Activated CD8-positive, alpha-beta memory T cell treated with anti-CD3 and anti-CD28 coated beads for 1 hour (primary cell): ENCODE measurements at places on chromosomes 4 and X.

DNA sequence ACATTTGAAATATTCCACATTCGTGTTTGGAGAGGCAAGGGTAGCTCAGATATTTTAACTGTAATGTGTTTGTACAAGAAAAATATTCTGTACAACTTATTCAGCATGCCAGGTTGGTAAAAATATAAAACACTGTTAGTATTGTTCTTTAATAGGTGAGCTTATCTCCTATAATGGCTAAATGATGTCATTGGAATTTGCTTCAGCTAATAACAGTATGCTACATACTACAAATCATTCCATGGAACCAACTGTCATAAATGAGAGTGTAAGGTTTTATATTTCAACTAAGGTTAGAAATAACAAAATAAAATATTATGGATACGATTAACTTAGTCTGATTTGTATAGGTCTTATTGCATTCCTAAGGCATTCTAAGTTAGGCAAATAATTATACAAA, 206.6 kb downstream of the ADGRL3 start:
- DNase-seq: no peak

- no peak for DNase-seq
Observed at GRCh38 chrX:21946925-21947641, 6.6 kb downstream of the SMS start.

GRCh38 chr4:142142366-142143054, 506.1 kb downstream of the IL15 start:
- no peak for DNase-seq

DNA sequence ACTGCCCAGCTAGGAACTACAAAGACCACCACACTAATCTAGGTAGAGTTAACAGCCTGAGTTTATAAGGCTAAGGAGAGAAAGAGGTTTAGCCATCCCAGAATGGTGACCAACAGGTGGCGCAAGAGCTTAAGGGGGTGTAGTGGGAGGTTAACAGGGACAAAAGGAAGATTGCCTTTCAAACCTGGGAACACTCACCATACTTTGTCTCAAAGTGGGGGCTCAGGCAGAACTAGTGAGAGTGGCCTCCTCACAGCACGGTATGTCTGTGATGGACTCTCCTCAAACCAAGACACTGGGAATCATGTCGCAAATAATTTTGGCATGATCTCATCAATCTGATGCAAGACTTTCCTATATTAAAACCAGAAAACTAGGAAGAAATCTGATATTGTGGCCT, 23.4 kb downstream of the CCNI start:
- DNase-seq: peak; percentile 51

DNA sequence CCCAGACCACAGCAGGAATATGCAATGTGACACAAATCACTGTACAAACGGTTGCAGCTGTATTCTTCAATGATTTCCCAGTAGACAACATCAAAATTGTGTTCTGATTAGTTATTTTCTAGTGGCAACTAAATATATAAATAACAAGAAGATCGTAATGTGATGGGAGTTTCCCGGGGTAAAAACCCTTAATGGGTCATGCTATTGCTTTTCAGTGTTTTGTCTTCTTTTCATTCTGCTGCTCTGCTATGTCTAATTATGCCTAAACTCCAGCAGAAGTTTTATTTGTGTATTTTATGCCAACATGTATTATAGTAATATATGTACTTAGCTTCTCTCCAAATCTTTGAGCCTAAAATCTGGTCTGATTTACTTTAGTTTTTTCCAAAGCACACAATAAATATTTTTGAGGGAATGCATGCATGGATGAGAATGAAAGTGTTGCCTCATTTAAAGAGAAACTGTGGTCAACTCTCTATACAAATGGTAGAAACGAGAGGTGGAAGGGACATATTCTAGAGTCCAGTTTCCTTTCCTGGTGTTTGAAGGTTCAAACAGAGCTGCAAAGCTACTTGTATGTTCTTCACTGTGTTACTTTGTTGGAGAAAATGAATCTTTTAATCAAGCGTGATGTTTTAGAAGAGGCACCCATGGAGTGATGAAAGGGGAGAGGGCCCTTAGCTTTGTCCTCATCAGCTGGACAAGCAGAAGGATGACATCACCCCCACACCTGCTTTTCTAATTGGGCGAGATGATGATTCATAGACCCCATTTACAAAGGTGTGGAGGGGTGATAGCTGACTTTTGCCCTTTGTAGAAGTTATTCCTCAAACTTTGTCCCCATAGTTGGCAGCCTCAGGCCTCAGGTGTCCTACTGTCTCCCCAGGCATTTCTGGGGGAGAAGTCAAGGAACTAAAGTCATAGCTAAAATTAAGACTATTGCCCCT, 129.7 kb downstream of the FRAS1 start:
- DNase-seq: no peak

DNA sequence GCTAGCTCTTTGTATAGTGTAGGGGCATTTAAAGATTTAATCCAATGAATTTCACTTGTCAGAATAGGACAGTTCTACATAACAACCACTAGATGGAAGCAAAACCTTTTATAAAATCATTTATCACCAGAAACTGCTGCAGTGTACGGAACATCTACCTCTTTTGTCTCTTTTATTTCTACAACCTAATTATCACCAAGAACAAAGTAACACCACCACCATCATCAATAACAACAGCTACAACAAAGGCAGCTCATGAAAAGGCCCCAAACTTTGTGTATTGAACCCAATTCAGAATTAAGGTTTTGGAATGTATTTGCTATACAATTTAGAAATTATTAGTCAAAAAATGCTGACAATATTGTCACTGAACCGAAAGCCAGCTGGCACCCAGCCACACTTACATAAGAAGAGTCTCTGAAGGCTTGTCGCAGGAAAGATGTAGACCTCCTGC, 260.9 kb upstream of the RPS6KA3 start:
- DNase-seq: no peak

DNA sequence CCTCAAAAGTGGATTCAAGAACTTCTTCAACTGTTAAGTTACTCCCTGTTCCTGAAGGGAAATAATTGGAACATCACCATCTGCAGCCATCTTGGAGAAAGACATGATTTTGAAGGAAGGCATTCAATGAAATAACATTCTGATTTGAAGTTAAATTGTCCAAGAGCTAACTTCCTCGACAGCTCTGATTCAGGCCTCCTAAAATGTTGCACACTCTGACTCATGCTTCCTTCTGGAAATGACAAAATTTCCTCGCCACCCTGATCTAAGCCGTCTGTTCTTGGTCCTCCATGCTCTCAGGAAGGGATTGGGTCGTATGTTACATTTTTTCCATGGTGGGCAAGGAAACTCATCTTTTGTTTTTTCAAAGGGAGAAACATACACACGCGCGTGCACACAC, 496.9 kb upstream of the DIPK2B start:
- DNase-seq: no peak

DNA sequence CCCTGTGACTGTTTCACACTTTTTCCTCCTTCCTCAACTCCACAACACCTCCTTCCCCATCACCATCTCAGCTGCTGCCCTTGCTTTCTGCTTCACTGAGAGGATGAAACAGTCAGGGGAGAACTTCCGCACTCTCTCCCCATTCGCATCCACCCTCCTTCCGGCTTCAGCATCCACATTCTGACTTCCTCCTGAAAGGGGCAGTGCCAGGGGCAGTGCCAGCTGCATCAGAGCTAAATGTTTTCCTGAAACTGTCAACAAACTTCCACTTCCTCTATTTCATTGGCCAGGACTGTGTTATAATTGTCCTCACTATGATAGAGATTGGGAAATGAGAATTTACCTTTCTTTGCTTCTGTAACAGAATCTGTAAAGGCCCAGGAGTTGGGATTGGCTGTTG, 18.2 kb upstream of the RASL11B start:
- DNase-seq: no peak

DNA sequence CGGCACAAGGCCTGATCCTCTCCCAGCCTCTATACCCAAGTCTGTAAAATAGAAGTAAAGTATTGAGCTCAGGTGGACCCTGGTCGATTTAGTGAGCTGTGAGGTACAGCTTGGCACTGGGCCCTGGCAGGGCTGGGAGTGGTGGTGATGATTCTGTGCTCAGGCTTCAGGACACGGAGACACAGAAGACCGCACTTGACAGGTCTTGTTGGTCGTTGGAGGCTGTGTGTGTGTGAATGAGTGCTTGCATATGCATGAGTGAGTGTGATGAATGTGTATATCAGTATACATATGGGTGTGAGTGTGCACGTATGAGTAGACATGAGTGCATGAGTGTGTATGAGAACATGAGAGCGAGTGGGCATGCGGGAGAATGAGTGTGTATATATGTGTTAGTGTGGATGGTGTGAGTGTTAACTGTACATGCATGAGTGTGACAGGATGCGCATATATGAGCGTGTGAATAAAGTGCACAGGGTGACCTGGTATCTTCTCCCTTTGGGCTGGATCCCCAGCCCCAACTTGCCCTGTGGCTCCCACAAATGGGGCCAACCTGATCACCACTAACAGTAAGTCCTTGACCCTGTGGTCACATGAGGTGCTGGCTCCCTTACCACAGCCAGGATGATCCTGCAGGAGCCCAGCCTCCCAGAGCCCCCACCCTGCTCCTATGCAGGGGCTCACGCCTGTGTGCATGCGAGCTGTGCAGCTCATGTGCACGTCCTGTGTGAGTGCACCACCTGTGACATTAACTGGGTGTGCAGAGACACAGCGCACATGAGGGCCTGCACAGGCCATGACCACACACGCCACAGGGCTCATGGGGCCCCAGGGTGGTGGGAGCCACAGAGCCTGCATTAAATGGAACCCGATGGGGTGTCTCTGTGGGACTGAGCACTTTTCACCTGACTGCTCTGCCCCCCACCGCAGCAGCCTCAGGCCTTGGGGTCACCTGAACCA, 20.8 kb downstream of the SH3BP2 start:
- DNase-seq: no peak

DNA sequence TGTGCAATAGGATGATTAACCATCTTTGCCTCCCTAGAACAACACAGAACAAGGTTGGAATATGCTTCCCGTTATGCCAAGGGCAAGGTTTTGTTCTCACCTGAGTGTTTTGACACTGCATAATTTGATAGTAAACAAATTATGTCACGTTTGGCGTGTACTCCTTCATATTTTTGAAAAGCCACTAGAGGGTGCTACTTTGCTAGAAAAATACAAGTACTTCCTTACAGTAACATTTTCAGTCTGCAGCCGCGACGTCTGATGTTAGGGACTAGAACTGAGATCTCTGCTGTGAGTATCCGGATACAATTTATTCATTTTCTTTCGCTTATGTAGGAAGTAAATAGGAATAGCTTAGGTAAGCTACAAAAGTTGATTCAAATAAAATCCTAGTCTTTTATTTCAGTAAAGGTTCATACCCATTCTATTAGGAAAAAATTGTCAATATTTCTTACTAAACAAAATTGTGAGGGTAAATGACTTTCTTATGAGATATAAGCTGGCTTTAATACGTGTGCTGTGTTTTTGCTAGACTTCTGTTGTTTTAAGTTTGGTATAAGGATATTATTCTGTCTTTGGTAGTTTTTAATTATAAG, 181.1 kb upstream of the WDFY3 start:
- no peak for DNase-seq

DNA sequence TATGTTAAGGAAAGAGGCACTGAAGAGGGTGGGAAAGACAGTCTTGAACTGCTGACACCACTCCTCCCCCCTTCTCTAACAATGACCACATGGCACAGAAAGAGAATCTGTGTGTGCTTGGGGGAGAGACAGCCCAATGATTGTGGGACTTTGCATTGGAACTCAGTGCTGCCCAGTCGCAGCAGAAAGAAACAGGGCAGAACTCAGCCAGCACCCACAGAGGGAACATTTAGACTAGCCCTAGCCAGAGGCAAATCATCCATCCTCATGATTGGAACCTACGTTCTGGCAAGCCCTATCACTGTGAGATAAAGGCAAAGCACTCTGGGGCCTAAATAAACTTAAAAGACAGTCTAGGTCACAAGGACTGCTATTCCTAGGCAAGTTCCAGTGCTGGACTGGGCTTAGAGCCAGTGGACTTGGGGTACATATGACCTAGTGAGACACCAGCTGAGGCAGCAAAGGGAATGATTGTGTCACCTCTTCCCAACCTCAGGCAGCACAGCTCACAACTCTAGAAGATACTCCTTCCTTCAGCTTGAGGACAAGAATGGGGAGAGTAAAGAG, 132.8 kb upstream of the S100G start:
- no peak for DNase-seq

- no peak for DNase-seq
Observed at GRCh38 chr4:3829956-3830773, 64.0 kb downstream of the ADRA2C start.

DNA sequence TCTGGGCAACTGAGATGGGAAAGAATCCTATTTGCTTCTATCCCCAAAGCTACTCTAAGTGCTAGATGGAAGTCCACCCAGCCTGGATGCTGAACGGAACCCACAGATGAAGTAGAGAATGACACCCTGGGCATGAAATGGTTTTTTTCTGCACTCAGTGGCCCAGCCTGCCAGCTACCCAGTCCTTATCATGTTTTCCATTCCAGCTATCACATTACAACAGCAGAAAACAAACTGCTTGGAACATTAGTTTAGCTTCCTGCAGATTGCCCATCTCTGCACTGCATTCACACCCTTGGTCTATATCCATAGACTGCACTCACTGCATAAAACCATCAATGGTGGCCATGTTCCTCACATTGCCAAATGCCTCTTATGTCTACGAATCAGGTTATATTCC, 79.1 kb downstream of the NYX start:
- DNase-seq: no peak

GRCh38 chrX:118115953-118116712, 477 bp downstream of the KLHL13 start:
- no peak for DNase-seq

DNA sequence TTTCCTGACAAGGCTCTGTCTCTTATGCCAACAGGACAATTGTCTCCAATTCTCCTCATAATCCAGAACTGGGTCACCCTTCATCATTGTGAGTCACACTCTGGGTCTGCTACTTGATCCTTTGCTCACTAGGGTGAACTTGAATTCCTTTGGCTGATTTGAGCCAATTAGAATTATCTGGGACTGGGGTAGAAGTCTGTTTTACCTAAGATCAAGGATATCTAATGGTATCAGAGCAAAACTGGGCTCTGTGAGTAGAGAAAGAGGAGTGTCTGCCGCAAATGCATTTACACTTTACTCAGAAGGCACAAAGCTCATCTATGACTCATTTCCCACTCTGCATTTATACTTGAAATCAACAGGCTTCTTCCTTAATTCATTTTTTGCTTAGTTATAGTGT, 72.6 kb downstream of the PITX2 start:
- no peak for DNase-seq

- no peak for DNase-seq
Observed at GRCh38 chr4:76487621-76488020, 52.6 kb downstream of the SHROOM3 start.

DNA sequence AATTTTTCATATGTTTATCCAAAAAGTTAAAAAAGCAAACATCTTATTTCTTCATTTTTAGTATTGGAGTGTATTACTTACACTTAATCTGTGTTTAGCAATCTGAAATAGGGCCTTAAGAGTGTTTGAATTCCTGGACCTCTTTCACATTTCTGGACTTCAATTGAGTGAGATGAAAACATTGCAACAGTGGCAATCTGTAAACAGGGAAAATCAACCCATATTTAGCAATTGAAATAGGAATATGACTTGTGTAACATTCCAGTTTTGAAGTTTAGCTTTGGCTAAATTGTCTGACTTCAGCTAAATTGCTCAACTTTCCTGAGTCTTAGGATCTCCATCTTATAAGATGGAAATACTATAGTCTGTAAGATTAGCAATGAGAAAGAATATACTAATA, 34.6 kb upstream of the FHL1 start:
- no peak for DNase-seq

- DNase-seq: no peak
Observed at GRCh38 chr4:163157157-163157556, 9.5 kb downstream of the NAF1 start.
